HFFc6 (cell line): ENCODE measurements at places on chromosomes 16 and 17.

DNA sequence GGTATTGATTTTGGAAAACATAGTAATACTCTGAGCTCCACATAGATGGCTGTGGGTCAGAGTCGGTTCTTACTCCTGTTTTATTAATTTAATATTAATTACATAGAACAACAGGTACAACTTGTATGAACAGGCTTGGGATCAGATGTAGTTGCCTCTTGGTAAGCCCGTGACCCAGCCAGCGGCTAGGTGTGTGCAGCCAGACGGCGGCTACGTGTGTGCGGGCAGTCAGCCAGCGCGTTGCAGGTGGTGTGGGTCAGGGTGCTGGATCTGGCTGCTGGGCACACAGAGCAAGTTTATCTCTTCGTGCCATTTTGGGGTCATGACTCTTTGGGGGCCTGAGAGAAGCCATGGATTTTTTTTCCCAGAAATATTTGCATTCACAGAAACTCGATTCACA lies 30.3 kb downstream of the DBNDD1 start:
- H3K36me3 ChIP-seq, result peaks cover 59% of the 10 kb centered on the region
- H3K4me1 ChIP-seq, result no peaks in the 10 kb centered on the region
- H3K27ac ChIP-seq, result no peak overlapping the region
- H3K27me3 ChIP-seq, result peaks cover 15% of the 10 kb centered on the region

- peaks cover 8% of the 10 kb centered on the region for H3K4me1 ChIP-seq
- no peak overlapping the region for H3K27ac ChIP-seq
- no peak overlapping the region for H3K4me3 ChIP-seq
- DNase-seq, result no peak
- H3K36me3 ChIP-seq, result no peaks in the 10 kb centered on the region
- H3K27me3 ChIP-seq, result peaks cover 4% of the 10 kb centered on the region; the same call in 1 of the 2 replicates
Measured at GRCh38 chr17:10608244-10608643, 48.9 kb downstream of the MYH3 start.

DNA sequence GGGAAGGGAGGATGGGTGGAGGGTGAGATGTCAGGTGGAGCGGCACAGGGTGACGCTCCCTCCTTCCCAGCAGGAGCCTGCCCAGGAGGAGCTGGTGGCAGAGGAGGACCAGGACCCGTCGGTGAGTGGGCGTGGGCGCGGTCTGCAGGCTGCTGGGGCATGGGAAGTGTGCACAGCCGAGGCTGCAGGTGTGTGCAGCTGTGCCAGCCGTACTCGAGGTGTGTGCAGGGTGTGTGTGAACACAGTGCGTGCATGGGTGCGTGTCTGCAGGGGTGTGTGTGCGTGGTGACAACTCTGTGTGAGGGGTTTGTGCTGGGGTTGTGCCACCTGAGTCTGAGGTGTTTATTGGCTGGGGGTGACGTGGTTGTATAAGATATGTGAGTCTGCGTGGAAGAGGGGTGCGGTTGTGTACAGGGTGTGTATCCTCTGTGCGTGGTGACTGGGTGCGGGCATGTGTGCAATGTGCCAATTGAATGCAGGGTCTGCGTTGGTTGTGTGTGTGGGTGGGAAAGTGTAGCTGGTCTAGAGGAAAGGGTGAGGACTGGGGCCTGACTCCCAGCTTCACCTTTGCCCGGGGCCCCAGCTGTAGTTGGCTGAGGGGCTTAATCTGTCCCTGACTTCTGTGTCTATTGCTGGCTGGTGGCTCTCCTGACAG lies 670 bp downstream of the TNFSF12 start:
- no peaks in the 10 kb centered on the region for H3K27me3 ChIP-seq
- H3K4me1 ChIP-seq, result peaks cover 14% of the 10 kb centered on the region
- peak overlapping the region; percentile 77 for H3K4me3 ChIP-seq
- H3K36me3 ChIP-seq, result no peaks in the 10 kb centered on the region; the same call in 1 of the 2 replicates
- DNase-seq, result no peak

DNA sequence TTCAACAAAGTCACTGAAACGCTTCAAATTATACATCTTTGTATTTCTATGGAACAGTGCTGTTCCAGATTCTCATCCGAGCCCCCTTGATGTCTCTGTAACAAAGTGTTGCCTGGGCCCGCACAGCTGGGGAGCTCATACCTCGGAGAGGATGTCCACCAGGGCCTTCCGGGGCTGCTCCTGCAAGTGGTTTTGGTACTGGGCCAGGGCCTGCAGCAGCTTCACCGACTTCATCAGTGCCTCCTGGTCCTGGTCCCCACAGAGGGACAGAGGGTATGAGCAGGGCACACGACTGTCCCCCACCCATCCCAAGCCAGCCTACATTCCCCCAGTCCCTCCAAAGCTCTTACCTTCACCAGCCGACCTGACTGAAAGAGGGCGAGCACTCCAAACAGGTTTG lies 1.5 kb downstream of the MYBBP1A start:
- H3K4me3 ChIP-seq, result peak overlapping the region; percentile 96
- peaks cover 21% of the 10 kb centered on the region for H3K36me3 ChIP-seq
- H3K4me1 ChIP-seq, result peaks cover 27% of the 10 kb centered on the region
- no peak overlapping the region for H3K27ac ChIP-seq
- H3K27me3 ChIP-seq, result no peaks in the 10 kb centered on the region; the same call in 1 of the 2 replicates

DNA sequence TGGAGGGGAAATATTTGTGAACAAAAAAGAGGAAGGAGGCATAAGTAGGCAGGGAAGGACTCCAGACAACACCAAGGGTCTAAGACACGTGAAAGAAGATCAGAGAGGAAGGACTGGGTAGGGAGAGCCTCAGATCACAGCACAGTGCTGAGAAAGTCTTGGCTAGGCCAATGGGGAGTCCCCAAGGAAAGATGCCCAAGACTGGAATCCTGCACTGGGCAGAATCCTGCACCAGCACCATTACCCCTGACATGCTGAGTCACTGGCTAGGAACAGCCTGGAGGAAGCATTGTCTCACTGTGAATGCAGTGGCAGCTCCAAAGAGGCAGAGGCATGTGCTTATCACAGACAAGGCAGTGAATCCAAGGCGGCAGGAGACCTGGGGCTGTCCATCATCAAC lies 19.2 kb downstream of the CLEC19A start:
- no peak overlapping the region for H3K27ac ChIP-seq
- H3K4me1 ChIP-seq, result no peaks in the 10 kb centered on the region
- DNase-seq, result no peak
- H3K36me3 ChIP-seq, result no peaks in the 10 kb centered on the region
